ENCODE measurements at places on chromosomes 4 and X.

DNA sequence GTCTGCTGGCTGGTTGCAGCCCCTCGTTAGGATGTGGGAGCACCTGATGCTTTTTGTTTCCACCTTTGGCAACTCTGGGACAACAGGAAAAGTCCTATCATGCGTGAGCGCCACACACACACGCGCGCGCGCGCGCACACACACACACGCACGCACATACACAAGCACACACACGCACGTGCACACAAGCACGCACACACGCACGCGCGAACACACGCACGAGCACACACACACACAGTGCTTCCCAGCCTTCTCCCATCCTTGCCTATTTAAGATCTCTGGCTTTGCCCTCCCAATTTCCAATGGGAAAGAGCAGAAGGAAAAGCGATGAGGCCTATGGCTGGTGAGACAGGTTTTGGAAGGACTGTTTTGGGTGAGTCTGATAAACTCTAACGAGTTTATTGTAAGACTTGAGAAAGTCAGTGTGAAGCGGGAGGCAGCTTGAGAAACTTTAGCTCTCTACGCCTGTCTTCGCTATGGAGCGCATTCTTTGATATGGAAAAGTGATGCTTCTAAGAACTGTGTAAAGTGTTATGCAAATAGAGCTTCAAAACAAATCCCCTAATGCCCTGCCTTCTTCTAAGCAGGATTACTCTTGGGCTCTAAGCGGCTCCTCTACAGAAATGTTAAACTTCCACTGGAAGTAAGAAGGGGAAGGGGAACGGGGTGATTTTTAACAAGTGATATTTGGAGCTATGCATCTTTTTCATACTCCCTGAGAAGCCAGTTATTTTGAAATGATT is 11.8 kb downstream of the SUPT20HL1 start:
- no peak for DNase-seq

GRCh38 chr4:148793221-148793620 is 351.0 kb upstream of the NR3C2 start:
- DNase-seq = no peak

DNA sequence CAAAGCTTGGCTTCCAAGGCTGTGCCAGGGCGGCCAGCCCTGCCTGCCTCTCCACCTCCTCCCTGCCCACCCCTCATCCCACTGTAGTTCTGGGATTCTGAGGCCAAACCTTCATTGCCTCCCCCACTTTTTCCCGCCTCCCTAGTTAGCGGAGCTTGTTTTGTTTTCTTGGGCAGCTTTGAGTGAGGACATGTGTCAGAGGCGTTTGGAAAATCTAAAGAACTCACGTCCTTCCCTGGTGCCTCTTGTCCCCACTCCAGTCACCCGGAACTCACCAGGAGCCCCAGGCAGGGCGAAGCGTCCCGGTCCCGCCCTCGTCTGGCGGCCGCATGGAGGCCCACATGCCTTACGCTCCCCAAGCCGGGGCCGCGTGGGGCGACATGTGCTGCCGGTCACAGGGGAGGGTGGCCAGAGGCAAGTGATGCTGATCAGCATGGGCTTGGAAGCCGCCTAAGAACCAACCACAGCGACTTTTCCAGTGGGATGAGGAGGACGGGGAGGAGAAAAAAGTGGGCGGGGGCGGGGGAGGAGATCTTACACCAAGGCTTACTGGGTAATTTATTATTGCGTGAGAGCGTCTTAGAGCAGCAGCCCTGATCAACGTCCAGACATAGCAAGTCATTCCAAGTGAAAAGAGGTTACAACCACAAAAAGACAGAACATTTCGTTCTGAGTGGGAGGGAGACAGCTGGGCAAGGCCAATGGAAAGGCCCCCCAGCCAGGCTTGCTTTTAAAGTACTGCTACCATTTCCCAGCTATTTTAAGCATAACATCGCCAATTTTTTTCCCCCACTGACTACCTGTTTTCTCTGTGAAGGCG is 48.5 kb downstream of the PRPS1 start:
- no peak for DNase-seq

DNA sequence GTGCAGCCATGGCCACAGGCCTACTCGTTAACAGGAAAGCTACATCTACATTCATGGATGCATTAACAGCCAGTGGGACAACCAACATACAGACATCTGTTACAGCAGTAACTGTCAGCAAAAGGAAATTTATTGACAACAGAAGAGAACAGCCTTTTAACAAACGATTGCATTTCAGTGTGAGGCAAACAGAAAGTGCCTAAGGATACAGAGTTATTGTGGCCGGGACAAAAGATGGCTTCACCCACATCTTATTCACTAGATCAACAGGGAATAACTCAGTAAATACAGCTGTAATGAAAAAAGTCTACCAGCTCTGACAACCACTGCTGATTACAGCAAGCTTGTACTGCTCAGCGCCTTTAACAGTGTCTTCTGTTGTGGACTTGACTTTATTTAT is 61.5 kb upstream of the TBL1X start:
- DNase-seq = no peak

GRCh38 chrX:109537324-109537665 is 651 bp downstream of the NXT2 start:
- no peak for DNase-seq

GRCh38 chr4:15955670-15956069 is 7.3 kb downstream of the FGFBP2 start:
- DNase-seq = no peak

DNA sequence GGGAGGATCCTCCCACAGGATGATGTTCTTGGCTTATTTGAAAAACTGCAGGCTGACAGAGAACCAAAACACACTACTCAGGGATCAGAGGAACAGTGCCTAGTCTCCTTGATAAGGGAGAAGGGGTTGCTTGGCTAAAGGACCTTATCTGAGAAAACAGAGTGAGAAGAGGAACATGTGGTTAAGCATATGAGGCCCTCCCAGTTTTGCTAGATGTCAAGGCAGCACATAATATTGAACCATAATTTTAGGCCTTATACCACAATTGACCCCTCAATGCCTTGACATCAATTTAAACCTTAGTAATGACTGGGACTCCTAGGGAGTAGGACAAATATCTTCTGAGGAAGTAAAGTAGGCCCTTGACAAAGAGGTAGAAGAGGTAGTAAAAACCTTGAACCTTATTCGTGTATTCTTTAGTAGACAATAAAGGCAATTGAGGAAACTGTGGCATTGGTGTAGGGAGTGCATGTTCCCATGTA is 79.3 kb downstream of the TEX13C start:
- DNase-seq = no peak

DNA sequence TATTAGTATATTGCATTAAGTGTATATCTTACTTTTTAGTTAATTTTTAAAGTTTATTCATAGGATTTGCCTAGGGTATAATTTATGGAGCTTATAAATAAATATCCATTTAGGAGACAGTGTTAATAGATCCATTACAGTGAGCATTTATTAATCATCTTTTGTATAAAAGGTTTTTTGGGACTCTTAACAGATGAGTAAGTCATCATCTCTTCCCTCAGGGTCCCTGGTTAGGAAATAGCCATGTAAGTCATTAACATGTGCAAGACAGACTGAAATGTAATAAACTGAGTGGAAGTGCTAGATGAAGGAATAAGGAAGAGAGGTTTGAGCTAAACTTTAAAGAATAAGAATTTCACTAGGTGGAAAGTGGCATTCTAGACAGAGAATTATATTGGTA is 69.2 kb downstream of the PAQR3 start:
- DNase-seq = no peak

GRCh38 chrX:125953814-125954213 is 212.3 kb downstream of the DCAF12L2 start:
- DNase-seq = no peak

DNA sequence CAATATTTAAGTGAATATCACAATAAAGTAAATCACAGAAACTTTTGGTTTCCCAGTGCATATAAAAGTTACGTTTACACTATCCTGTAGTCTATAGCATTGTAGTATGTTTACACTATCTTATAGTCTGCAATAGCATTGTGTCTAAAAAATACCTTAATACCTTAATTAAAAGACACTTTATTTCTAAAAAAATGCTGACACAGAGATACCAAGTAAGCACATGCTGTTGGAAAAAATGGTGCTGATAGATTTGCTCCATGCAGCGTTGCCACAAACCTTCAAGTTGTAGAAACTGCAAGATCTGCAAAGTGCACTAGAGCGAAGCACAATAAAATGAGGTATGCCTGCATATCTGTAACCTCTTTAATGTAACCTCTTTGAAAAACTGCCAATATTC is 847.3 kb downstream of the GLUD2 start:
- no peak for DNase-seq

DNA sequence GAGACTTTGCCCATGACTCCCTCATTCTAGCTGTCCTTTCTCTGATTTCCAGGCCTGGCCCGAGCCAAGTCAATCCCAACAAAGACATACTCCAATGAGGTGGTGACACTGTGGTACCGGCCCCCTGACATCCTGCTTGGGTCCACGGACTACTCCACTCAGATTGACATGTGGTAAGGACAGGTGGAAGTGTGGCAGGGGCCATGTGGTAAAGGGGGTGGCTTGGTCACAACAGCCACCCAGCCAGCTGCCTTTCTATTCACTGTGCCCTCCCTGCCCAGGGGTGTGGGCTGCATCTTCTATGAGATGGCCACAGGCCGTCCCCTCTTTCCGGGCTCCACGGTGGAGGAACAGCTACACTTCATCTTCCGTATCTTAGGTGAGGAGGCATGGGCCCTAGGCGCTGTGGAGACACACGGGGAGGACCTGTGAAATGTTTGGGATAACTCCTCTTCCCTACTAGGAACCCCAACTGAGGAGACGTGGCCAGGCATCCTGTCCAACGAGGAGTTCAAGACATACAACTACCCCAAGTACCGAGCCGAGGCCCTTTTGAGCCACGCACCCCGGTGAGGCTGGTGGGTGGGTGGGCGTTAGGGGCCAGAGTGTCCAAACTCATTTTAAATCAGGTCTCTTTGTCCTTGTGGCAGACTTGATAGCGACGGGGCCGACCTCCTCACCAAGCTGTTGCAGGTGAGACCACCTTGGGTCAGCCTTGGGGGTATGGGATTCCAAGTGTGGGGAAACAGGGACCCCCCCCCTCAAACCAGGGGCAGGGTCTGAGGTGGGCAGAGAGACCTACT is 6.1 kb upstream of the USP11 start:
- no peak for DNase-seq

DNA sequence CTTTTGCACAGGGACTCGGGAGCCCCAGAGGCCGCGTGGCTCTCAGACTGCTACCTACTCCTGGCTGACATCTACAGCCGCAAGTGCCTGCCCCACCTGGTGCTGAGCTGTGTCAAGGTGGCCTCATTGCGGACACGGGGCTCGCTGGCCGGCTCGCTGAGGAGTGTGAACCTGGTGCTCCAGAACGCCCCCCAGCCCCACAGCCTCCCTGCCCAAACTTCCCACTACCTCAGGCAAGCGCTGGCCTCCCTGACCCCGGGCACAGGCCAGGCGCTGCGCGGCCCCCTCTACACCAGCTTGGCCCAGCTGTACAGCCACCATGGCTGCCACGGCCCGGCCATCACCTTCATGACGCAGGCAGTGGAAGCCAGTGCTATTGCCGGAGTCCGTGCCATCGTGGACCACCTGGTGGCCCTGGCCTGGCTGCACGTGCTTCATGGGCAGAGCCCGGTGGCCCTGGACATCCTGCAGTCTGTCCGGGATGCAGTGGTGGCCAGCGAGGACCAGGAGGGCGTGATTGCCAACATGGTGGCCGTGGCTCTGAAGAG is 28.8 kb downstream of the SH3TC1 start:
- no peak for DNase-seq

DNA sequence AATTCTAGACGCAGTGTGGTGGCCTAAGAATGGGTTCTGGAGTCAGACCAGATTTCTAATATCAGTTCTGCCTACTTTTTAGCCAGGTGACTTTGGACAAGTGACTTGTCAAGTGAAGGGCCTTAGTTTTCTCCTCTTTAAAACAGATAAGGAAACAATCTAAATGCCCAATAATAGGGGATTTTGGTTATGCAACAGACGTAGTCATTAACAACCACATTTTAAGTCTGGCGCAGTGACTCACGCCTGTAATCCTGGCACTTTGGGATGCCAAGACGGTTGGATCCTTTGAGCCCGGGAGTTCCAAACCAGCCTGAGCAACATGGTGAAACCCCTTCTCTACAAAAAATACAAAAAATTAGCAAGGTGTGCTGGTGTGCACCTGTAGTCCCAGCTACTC is 2.1 kb upstream of the ZMYM3 start:
- no peak for DNase-seq

GRCh38 chr4:10179957-10180602 is 63.5 kb upstream of the WDR1 start:
- no peak for DNase-seq

GRCh38 chrX:68708503-68709290 is 61.2 kb downstream of the STARD8 start:
- DNase-seq = peak; percentile 23

DNA sequence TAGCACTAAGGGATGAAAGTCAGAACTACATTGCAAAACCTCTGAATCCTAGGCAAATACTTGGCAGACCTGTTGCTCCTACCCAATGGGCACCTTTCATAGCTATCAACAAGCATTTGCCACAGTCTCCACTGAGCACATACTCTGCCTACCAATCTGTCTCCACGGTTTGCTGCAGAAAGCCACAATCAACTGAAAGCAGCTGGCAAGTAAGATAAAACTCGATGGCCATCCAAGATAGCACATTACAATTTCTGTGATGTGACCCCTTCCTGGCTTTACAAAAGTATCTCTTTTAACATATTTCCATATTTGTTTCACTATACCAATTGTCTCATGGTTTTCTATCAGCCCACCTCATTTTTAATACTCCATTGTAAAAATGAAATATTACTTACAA is 1060.5 kb upstream of the INTU start:
- no peak for DNase-seq

GRCh38 chr4:6342530-6343293 is 73.1 kb downstream of the WFS1 start:
- no peak for DNase-seq

DNA sequence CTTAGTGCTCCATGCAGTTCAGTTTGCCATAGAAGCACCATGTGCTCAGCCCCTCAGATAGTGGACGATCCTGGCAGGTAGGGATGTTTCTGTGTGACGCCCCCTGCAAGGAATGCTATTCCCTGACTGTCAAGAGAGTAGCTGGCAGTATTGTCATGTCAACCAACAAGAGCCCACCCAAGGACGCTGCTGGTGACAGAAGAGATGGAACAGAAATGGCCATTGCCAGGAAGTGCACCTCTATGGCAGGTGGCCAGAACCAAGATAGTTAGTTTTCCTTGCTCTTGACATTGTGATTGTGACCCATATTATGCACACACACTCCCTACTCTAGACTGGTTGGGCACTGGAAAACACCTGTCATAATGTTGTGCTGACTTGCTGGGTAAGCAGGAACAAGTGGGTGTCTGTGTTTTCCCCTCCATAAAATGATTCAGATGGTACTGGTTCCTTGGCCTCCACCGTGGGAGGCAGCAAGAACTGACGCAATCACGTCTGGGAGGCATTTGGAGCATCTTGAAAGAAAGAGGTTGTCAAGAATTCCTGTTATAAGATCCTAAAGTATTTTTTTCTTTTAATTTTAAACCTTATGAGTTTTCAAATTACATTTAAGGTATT is 507.9 kb downstream of the MID1IP1 start:
- no peak for DNase-seq

- peak; percentile 87 for DNase-seq
These were observed 35.3 kb upstream of the GRPEL1 start for GRCh38 chr4:7103031-7103606.

GRCh38 chr4:136337216-136337615 is 1195.1 kb downstream of the PCDH18 start:
- DNase-seq = no peak

GRCh38 chr4:183722731-183723560 is 63.9 kb downstream of the TRAPPC11 start:
- peak; percentile 70 for DNase-seq
